ENCODE measurements at places on chromosomes 4 and X.

DNA sequence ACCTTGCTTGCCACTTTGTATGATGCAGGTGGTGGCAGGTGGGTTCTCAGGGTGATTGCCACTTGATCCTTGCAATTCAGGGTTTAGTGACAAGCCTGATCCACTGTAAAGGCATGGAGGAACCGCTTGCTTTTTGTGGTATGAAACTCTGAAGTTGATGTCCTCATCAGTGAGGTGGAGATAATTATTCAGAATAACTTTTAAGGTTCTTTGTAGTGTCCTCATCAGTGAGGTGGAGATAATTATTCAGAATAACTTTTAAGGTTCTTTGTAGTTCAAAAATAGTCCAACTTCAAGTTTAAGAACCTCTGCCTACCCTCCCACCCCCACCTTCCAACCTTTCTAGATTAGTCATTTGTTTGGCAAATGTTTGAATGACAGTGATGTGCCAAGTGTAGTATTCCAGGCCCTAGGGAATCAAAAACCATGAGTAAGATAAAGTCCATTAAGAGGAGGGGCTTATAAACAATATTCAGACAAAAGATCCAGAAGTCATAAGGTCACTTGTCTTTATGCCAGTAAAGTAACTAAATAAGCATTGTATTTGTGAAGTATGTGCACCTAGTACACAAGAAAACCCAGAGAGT, 51.2 kb downstream of the DCUN1D4 start:
- DNase-seq, result no peak

DNA sequence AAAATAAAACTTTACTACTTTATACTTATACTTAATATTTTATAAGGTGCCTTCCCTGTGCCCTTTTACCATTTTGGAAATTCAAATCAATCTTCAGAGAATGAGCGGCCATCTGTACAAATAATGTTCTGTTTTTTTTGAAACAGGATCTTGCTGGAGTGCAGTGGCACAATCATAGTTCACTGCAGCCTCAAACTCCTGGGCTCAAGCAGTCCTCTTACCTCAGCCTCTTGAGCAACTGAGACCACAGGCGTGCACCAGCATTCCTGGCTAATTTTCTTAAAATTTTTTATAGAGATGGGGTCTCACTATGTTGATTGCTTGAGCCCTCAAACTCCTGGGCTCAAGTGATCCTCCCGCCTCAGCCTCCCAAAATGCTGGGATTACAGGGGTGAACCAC, 53.5 kb downstream of the FAM114A1 start:
- no peak for DNase-seq

DNA sequence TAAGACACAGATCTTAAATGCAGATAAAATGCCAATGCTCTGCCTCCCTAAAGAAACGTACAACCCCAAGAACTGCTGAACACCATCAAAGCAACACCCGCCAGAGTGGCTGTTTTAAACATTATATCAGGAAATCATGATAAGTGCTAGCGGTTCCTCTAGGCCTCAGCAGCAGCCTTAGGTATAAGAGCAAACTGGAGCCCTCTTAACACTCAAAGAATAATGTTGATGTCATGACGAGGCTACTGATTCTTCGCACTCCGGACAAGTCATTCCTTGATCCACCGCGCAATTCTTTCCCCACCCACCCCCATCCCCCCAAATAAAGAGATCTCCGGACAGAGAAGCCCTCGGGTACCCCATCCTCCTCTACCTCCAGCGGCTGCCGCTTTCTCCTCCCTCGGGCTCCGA, 507 bp downstream of the LIN54 start:
- no peak for DNase-seq

- DNase-seq, result no peak
Observed at GRCh38 chr4:74092957-74093356, 6.0 kb downstream of the CXCL2 start.

DNA sequence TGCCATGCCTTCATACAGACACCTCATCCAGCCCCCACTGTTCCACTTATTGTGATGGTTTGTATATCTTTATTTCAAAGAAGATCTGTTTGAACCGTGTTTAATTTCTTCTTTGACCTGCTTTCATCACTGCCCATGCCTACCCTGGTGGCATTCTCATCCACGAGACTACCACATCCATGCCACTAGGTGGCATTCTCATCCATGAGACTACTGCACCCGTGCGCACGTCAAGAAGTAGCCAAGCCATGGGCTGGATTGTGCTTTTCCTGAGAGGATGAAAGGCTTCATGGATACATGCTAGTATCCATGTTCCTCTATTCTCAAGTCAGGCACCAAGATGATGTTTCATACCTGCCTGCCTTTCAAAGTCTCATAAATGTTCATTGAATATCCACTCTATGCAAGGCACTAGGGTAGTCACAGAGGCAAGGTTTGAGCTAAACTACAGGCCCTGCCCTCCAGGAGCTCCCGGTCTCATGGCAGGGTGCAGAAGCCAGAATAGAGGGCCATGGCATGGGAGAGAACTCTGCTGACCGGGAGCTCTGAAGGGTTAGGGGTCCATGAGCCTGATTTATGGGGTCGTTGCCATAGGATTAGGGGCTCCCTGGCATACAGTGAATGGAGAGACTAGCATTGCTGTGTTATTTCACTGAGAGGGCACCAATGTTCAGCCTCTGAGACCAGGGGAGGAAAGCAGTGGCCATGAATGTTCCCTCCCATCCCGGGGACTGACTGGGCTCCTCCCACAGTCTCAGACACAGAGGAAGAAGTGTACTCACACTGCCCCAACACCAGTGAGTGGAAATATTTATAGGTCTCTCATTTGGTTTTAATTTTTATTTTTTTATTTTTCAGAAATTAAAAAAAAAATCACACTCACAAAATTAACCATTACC, 24.8 kb upstream of the EOLA2 start:
- peak; percentile 2 for DNase-seq

- no peak for DNase-seq
Observed at GRCh38 chrX:129719931-129720530, 18.7 kb upstream of the XPNPEP2 start.

- no peak for DNase-seq
Observed at GRCh38 chr4:2638730-2639129, 102.3 kb downstream of the FAM193A start.

GRCh38 chr4:71923070-71923469, 108.7 kb upstream of the NPFFR2 start:
- no peak for DNase-seq

DNA sequence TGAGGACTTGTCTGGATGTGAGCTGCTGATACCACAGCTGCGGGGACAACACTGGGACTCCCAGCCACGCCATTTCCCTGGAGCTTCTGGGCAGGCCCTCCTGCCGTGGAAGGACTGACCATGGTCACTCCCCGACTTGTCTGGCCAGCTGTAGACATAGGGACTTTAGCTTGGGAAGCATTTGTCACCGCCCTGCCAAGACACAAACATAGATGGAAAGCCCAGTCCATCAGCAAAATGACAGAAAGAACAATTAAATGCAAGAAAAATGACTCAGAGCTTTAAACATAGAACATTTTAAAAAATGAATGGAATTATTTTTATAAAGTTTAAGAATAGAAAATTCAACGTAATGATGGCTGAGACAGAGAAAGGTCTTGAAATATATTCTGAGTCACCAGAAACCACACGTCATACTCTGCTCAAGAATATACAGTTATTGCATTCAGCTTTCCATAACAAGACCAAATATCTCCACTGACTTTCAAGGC, 107.6 kb upstream of the CBR4 start:
- DNase-seq, result no peak

GRCh38 chrX:109922190-109922589, 80.7 kb upstream of the TMEM164 start:
- DNase-seq, result no peak

GRCh38 chr4:57303012-57303751, 193.0 kb upstream of the IGFBP7 start:
- no peak for DNase-seq

All from activated T-cell treated with anti-CD3 and anti-CD28 coated beads for 48 hours (primary cell).